Esophagus squamous epithelium (tissue), 5 donors: ENCODE measurements at places on chromosomes 11 and 22. TPM values are rescaled to one million over a fixed set of nuclear protein-coding genes. Genes with fewer than 3 reads are reported as not detected.

Gene SHANK3
- 3.7 TPM for total RNA-seq

Gene UFD1
- total RNA-seq, result 39.1 TPM

- no peak for DNase-seq
Measured at GRCh38 chr11:9077164-9077563, 14.2 kb downstream of the SCUBE2 start.

DNA sequence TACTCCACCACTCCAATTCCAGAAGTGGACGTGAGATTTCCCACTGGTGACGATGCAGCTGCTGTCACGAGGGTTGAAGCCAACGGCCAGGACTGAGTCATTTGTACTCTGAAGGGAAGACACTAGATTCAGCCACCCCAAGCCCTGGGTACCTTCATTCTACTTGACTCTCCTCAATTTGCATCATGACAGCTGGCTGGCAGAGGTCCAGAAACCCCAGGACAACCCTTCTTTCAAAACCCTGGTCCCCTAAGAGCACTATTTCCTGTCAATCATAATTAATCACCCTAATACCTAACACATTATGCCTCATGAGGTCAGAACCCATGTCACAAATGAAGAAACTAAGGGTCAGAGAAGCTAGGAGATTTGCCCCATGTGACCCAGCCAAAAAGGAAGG lies 4.9 kb downstream of the EML3 start:
- DNase-seq, result no peak

DNA sequence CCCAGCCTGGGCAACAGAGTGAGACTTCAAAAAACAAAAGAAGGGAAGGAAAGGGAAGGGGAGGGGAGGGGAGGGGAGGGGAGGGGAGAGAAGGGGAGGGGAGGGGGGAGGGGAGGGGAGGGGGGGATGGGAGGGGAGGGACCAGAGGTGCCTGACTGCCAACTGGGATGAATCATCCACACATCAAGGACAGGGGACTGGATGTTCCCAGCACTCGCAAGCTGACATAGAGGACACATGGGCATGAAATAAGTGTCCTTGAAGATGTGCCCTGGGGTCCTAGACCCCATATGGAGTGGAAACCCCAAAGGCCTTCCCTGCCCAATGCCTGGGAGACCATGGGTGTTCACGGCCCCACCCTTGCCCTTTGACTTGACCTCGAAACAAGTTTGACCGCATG lies 19.8 kb downstream of the TST start:
- no peak for DNase-seq
